ENCODE measurements at places on chromosomes 1 and 21.

GRCh38 chr1:212828395-212828794 is 19.1 kb downstream of the SPATA45 start:
- DNase-seq, result no peak

DNA sequence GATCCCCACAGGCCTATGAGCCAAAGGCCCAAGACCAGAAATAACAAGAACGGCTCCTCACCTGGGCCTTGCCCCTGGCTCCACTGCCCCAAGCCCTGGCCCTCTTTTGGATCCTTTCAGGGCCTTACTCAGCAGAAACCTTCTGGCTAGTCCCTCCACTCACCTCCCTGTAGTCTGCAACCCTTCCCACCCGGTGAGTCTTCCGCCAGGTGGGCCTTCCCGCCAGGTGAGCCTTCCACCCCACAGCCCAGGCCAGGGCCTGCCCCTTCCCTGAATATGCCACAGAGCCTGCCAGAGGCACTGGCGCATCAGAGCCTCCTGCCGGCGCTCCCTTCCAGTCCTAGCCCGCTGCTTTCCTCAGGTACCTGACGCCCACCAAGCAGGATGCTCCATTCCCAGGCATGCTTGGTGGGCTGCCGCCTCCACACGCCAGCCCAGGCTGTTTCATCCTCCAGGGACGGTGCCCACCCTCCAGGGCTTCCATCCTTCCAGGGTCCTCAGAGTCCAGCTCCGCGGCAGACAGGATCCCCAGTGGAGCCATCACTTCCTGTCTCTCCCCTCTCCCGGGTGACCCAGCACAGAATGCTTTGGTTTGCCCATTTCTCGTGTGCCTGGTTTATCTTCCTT is 20.9 kb downstream of the LHX4 start:
- no peak for DNase-seq

- no peak for DNase-seq
These were observed 15.1 kb upstream of the AIM2 start for GRCh38 chr1:159091607-159092031.

GRCh38 chr1:1924386-1924785 is 5.3 kb upstream of the TMEM52 start:
- DNase-seq, result no peak

- no peak for DNase-seq
These were observed 31.9 kb downstream of the H3-3A start for GRCh38 chr1:226094451-226094850.

DNA sequence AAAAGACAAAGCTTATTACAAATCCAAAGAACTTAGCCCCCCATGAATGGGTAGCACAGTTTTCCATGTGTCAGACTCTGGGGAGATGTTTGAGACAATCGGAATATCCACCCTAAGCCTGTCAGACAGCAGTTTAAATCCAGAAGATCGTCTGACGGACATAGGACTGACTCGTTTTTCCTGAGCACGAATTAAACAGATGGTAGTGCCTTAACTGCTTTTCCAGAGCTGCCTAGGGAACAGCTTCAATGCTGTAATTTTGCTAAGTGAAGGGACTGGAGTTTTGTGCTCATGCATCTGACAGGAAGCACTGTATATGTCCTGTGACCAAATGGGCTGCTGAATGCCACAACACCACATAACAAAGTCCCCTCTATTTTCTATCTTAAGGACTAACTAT is 48.6 kb downstream of the PCNX2 start:
- DNase-seq, result no peak

DNA sequence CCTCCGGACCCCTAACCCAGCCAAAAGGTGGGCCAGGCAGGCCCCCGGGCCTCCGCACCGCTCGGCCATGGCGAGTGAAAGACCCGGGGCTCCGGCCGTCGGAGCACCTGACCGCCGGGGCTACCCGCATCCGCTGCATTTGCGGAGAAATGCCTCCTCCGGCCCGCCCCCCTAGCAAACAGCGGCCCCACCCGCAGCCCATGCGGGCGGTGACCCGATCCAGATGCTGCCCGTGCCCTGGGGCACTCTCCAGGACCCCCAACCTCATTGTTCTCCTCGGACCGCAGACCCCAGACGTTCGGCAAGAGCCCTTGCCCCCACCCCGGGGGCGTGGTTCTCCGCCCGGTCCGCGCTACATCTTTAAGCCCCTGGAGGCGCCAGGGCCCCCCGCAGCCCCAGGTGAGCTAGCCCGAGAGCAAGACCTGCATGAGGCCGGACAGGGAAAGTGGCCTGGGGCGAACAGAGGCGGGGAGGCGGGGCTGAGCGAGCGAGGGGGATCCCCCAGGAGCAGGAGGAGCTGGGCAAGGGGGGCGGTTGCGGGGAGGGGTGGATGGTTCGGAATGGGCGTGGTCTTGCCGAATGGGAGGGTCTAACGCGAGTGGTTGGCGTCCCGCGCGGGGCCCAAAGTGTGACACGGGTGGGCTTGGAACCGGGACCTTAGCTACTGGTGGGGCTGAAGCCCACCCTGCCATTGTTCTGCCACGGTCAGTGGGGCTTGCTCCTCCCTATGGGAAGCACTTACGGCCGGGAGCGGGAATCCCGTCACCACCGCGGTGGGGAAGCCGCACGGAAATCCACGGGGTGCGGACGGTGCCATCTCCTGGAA is 6.3 kb upstream of the CRYBG2 start:
- DNase-seq, result no peak

DNA sequence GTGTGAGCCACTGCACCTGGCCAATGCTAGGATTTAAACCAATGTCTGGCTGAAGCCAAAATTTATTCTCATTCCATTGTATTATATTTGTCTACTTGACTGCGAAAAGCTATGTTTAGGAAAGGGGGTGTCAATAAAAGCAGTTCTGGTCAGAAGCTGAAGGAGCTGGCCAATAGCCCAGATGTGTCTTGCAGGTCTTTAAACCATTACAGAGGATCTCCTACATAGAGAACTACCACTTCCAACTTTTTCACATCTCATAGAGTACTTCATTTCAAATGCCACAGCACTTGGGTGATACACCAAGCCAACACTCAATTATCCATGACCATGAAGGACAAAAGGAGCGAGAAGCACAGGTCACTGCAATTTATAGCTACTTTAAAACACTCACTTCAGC is 2.5 kb downstream of the SYT11 start:
- DNase-seq, result no peak

DNA sequence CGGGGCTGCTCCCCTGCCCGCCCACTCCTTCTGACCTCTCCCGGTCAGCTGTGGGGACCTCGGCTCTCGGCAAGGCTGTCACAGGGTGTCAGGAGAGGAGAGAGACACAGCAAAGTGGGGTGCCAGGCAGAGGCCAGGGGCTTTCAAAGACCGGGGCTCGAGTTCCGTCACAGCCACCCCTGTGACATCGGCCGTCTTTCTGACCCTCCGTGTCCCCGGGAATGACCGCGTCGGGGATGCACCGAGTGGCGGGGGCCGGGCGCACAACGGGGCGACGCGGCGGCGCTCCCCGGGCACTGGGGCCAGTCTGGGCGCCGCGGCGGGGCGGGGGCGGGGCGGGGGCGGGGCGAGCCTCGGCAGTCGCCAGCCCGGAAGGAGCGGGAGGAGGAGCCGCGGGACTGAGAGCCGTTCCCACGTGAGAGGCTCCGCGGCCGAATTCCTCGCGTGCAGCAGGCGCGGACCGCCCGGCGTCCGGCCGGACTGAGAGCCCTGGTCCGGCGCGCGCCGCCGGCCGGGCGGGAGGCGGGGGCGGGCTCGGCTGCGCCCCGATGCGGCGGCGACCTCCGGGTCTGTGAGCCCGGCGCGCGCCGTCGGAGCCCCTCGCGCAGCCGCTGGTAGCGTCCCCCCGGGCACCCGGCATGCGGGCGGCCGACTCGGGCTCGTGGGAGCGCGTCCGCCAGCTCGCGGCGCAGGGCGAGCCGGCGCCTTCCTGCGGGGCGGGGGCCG is 229.7 kb upstream of the TMEM51 start:
- DNase-seq, result no peak

DNA sequence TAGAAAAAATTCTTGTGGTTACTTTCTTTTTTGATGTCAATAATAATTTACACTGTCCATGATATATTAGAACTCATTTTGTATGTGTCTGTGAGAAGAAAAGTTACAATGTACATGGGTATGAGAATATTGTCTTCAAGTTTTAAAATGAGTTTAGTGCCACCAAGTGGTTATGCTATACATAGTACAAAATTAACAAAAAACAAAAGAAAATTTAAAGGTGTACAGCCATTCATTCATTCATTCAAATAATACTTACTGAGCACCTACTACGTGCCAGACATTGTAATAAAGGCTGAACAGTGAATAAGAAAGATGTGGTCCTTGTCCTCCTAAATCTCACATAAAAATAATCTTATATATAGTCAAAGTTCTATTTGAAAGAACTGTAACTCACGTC is 27.7 kb downstream of the UCHL5 start:
- no peak for DNase-seq

DNA sequence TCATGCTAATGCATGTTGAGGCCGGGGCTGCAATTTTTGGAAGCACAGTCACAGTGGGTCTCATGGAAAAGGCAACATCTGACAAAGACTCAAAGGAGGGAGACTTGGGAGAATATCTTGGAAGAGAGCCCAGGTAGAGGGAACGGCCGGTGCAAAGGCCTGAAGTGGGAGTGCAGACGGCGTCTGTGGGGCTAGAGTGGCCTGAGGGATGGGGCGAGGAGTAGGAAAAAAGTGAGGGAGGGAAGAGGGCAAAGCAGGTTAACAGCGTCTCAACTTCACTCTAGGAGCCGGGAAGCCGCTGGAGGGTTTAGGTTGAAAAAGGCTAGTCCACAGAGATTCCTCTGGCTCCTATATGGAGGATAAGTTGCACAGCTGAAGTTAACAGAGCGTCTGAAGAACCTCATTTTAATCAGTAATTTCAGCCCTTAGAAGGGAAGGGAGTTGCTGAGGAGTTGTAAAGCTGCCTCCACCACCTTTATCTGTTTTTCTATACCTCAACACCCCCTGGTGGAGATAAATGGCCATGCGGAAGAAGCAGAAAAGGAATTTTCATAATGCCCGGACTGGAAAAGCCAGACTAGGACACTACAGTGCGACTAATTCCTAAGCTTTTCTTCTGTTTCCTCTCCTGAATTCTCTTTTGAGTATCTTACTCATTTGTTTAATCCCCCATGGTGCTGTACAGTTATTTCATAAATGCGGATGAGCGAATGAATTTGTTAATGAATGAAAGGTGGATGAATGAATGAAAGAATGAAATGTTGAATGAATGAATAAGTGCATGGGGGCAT is 78.7 kb upstream of the ZNF281 start:
- peak; percentile 56 for DNase-seq

GRCh38 chr1:62884156-62884740 is 100.3 kb downstream of the ATG4C start:
- no peak for DNase-seq

DNA sequence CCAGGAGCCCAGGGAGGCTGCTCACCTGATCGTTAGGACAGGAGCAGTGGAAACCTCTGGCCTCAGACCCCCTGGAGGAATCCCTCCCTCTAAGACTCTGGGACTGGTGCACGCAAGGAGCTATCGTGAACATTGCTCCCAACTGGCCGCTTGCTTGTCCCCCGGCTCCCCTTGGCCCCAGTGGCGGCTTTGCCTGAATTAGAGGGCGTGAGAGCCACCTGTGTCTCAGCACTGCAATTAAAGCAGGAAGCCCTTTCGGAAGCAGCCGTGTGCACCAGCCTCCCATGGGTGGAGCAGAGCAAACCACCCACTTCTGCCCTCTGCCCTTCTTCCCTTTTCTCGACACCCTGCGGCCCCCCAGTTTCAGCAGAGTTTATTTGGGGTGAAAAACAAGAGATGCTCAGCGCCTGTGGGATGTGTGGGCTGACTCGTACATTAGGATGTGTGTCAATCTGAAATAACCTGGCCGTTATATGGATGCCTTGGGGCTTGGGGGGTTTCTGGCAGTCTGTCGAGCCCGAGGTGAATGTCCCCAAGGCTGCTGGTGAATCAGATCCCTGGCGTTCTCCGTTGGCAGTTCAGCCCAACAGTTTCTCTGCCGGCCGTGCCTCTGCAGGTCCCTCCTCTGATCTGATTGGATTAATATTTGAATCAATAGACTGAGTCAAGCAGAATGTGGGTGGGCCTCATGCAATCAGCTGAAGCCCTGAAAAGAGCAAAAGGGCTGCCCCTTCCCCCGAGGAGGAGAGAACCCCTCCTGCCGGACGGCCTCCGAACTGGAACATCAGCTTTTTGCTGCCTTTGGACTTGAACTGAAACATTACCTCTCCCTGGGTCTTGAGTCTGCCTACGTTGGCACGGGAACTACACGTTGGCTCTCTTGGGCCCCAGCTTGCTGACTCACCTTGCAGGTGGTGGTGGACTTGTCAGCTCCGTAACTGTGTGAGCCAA is 7.3 kb upstream of the UMODL1 start:
- DNase-seq, result peak; percentile 44

GRCh38 chr1:62237950-62238374 is 43.3 kb downstream of the L1TD1 start:
- DNase-seq, result no peak

- DNase-seq, result no peak
These were observed 161.3 kb upstream of the KCNJ6 start for GRCh38 chr21:38077569-38077968.

DNA sequence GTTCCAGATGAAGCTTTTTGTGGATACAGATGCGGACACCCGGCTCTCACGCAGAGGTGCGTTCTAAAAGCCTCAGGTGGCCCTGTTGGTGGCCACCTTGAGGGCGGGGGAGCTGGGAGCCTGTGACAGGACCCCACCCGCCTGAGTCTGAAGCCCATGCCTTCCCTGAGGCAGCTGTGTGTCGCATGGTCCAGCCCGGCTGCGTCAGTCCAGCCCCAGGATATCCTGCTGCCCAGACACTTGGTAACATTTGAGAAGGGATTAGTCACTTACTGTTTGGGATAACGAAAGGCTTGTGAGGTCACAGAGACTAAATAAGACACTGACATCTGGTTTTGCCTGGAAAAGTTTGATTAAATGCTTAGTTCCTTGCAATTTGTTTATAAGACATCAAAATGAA is 68.9 kb downstream of the UCK2 start:
- no peak for DNase-seq

- no peak for DNase-seq
These were observed 28.1 kb downstream of the DAP3 start for GRCh38 chr1:155717041-155717440.

DNA sequence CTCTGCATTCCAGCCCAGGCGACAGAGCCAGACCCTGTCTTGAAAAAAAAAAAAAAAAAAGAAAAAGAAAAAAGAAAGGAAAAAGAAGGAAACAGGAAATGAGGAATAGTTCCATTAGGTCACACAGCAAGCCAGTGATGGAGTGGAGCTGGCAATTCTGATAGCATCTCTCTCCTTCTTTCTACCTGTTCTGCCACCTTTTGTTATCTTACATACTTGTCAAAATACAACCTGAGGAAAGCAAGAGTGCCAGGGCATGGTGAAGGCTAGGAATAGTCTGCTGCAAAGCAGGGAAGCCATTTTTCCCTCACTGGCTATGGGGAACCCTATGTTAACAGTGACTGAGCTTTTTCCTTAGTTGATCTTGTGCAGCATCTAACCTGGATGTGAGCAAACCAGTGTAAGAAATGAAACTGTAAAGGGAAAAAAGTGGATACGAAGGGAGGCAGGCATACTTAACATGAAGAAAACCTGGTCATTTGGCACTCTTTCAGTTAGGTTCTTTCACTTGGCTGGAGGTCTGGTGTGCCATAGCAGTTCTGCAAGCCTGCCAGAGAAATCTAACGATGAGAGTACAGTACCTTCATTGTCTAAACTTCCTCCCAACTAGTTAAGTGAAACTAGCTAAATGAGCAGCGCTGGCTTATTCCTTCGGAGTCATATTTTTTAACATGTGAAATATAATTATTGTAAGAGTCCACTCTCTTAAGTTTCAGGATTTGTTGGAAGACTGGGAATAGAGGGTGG is 17.9 kb upstream of the THEM5 start:
- DNase-seq, result no peak
